ENCODE measurements at places on chromosomes 4 and X.
A peak's percentile ranks its signal among the peaks of the same experiment; 100 is the strongest.

DNA sequence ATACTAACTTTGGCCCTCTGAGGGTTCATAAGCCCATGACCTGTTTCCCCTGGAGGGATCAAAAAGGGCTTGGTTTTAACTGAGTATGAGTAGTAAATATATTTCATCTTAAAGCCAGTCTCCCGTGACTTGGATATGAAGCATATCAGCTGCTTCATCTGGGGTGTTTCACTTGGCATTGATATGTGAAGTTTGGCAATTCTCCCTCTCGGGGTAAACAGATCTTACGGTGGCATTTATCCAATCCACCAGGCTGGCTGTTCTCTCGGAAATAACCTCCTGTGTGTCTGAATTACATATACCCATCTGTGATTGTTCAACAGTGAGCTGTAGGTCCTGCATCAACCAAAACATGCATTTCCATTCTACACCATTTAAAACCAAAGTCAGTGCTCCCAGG, 130.7 kb downstream of the ADAM29 start:
- no peak for DNase-seq

DNA sequence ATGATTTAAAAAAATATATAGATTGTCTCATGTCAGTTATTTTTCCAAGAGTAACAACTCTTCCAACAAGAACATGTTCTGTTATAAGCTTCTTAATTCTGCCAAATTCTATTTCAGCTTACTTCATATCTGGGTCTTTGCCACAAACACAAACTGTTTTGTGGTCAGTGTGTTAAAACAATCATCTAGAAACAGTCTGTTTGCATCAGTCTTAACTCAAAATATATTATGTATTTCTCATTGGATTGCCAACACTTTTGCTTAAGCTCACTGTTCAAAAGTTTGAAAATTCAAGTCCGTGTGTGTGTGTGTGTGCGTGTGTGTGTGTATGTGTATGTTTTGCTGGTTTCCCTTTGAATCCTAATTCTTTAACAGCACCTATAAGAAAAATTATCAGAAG, 752.3 kb upstream of the NDST4 start:
- no peak for DNase-seq

- no peak for DNase-seq
Measured at GRCh38 chr4:179123084-179123483, 1680.8 kb upstream of the AGA start.

- no peak for DNase-seq
Measured at GRCh38 chr4:186733778-186734177, 10.1 kb upstream of the FAT1 start.

DNA sequence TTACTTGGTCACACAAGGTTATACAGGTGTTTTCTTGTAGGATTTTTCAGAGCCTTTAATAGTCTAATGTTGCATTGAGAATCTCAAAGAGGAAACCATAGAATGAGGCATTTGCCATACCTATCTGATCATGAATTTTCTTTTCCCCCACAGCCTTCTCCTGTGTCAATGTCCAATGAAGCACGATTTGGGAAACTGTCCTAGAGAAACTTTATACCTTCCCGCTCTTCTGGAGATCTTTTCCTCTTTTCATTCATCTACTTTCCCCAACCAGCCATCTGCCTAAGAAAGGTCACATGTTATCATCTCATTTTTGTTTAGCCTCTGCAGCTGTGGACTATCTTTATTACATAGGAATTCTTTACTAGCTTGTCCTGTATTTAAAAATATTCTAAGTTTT, 19.9 kb downstream of the VSIG4 start:
- no peak for DNase-seq

DNA sequence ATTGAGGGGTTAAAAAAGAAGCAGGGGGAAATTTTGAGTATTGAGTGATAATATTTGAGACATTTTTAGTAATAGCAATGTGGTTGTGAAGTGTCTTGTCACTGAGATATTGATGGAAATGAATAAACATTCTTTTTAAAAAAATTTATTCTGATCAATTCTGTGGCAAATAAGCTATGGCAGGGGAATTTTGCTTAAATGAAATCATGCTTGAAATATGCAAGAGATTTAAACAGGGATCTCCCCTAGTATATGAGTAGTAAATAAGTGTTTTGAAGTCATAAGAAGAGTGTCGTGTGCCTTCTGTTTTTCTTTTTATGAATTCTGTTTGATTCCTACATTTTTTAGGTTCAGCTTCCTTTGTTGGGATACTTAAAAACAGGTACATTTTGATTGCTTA, 23.2 kb downstream of the IL15 start:
- no peak for DNase-seq

- DNase-seq: no peak
Measured at GRCh38 chr4:83082777-83083176, 31.8 kb downstream of the PLAC8 start.

DNA sequence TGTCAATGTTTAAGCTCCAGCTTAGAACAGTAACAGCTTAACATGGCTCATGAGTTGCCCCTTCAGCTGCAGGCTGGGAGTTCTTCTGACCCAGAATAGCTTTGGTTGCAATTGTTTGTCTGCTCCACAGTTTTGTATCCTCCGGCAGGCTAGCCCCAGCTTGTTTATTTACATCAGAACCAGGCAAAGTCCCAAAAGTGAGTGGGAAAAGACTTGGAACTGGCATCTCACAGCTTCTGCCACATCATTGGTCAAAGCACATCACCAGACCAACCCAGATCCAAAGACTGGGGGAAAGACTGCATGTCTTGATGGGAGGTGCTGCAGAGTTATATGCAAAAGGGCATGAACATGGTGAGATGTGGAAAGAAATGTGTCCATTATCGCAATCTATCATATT, 231.2 kb upstream of the CPEB2 start:
- no peak for DNase-seq

DNA sequence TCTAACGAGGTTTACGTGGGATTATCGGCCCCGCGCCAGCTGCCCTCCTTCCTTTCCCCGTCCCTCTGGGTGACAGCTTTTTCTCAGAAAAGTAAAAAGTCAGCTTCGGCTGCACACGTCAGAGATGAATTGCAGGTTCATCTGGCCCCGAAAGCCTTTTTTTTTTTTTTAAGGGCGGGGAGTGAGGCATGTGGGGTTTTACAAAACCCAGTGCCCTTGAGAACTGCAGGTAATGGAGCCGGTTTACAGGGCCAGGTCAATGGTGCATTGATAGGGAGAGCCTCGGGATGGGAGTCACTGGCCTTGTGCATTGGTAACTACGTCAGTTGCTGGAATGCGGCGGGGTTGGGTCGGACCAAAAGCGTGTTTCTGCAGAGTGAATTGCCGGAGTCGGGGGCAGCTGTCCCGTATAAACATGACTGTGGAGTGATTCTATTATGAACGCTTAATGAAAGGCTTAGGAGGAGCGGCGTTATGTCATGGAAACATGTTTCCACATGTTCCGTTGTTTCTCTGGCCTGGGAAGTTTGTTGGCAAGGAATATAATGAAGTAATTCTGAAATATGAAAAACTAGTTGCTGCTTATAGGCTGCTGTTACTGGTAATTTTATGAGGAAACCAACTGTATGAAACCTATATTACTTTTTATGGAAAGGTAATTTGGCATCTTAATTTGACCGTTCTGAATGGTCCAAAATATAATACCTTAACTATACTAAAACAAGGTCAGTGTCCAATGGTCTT, 1.1 kb downstream of the HSPA4L start:
- DNase-seq: no peak

- no peak for DNase-seq
Measured at GRCh38 chrX:9252182-9252581, 212.7 kb upstream of the TBL1X start.

DNA sequence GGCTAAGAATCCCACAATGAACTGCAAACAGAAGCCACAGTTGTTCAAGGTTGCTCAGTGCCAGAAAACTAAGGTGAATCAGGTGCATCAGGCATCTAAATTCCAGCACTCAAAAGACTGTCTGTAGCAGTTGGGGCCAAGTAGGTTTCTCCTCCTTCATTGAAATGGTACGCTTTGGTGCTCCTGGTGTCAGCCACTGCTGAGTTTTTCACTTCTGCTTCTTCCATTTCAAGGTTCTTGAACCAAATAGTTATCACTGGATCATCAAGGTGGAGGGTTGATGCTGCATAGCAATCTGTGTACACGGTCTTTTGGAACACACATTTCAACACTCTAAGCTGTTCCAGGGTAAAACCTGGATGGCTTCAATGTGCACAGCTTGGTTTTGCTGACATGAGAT, 74.4 kb downstream of the TMA16 start:
- DNase-seq: no peak

GRCh38 chr4:181637186-181638105, 605.8 kb upstream of the TENM3 start:
- DNase-seq: no peak

DNA sequence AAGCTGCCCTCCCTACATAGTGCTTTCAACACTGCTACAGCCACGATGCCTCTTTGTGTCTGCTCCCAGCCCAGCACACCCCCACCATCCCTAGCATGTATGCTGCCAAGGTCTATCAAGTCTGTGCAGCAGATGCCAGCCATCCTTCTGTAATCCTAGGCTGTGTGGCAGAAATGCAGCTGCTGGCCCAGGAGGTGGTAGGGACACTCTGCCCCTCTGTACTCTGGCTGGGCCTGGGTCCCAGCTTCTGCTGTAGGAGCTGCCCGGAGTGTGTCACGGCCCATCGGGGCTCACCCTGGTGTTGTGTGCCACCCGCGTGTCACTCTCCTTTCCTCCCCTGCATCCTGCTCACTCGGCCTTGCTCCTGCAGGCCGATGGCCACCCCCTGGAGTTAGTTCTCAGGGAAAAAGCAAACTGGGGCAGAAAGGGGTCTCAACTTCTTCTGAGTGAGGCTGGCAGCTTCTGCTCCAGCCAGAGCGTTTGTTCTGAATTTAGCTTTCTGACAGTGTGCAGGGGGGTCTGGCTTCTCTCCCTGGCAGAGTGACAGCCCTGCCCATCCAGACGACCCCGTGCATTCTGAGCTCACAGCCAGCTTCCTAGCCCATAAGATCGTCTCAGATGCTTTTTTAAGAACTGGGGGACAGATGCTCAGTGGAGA, 22.7 kb downstream of the PSAPL1 start:
- no peak for DNase-seq

GRCh38 chrX:132481449-132481848, 7.4 kb downstream of the MBNL3 start:
- no peak for DNase-seq

GRCh38 chr4:150974750-150975149, 40.3 kb downstream of the LRBA start:
- no peak for DNase-seq

DNA sequence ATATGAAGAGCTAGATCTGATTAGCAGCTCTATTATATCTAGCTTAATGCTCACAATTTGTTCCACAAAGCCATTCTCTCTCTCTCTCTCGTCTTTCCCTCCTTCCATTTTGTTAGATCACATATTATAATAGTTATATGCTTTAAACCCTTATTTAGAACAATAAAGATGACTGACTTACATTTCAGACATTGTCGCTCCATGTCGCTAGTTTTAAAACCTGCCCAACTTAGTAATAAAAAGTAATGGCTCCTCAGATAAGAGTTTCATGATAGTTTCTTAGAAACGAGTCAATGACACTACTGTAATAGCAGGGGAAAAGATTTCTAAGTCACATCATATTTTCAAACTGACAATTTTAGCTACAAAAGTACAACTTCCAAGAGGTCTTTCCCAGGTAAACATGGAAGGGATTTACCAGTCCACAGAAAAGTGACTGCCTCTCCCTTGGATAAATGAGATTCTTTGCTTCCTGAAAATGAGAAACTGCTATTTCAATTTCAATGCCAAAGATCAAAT, 38.5 kb upstream of the YTHDC1 start:
- no peak for DNase-seq

- no peak for DNase-seq
Measured at GRCh38 chrX:13899607-13900006, 82.7 kb upstream of the GPM6B start.

- no peak for DNase-seq
Measured at GRCh38 chr4:141154725-141155124, 21.5 kb upstream of the RNF150 start.

DNA sequence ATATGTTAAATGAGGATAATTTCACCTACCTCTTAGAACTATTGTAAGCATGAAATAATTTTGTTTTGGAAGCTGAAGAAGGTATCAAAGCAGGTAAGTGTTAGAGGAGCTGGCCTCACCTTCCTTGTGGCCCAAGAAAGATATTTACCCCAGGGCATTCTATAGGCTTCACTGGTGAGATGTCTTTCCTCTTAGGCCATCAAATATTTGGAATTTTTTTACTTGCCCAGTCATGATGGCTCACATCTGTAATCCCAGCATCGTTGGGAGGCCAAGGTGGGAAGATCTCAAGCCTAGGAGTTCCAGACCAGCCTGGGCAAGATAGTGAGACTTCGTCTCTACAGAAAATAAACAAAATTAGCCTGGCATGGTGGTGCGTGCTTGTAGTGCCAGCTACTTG, 6.1 kb upstream of the SMS start:
- DNase-seq: no peak

DNA sequence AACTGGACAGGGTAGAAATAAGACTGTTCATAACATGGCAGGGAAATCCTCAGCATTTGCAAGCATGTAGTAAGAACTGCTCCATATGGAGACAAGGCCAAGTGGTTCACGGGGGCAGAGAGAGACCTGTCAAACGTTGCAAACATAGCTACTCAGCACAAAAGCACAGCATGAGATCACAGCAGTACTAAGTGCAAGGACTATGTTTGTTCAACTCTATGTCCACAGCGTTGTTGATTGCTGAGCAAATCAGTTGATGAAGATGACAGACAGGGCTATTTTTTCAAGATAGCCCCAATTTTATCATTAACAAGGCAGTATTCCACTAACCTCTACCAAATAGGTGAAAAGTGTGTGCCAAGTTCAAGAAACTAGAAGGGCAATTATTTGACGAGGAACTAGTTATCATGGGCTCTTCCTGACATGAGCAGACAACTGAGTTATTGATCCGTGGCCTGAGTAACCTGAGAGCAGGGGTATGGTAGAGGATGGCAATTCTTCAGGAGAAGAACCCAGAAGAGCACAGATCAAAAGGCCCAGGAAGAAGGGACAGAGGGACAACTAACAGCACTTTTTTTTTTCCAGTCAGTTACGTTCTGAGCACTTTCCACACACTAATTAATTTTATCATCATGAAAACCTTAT, 57.4 kb downstream of the SPOCK3 start:
- DNase-seq: no peak

DNA sequence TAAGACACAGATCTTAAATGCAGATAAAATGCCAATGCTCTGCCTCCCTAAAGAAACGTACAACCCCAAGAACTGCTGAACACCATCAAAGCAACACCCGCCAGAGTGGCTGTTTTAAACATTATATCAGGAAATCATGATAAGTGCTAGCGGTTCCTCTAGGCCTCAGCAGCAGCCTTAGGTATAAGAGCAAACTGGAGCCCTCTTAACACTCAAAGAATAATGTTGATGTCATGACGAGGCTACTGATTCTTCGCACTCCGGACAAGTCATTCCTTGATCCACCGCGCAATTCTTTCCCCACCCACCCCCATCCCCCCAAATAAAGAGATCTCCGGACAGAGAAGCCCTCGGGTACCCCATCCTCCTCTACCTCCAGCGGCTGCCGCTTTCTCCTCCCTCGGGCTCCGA, 507 bp downstream of the LIN54 start:
- peak; percentile 21 for DNase-seq

DNA sequence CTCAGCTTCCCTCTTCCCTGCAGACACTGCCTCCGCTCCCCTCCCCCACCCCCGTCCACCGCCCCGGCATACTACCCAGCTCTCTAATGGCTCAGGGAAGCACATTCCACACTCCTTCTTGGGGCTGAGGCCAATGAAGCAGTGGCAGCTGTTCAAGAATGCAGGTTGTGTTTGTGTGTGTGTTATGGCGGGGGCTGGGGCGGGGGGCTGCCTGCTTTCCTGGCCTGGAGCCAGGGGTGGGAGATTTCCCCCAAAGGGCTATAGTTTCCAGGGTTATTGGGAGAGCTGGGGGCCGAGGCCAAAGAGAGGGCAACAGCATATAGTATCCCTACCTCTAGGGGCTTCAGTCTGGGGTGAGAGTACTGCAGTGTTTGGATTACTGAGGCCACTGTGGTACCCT, 149.4 kb downstream of the EFNB1 start:
- DNase-seq: no peak

Data from CD4-positive, alpha-beta T cell treated with Interleukin-17A for 4 hours (primary cell).